ENCODE measurements at places on chromosomes 12 and 14.
A peak's percentile ranks its signal among the peaks of the same experiment; 100 is the strongest.

- peak; percentile 86 for DNase-seq
Measured at GRCh38 chr12:60148109-60148508, 552.3 kb downstream of the SLC16A7 start.

DNA sequence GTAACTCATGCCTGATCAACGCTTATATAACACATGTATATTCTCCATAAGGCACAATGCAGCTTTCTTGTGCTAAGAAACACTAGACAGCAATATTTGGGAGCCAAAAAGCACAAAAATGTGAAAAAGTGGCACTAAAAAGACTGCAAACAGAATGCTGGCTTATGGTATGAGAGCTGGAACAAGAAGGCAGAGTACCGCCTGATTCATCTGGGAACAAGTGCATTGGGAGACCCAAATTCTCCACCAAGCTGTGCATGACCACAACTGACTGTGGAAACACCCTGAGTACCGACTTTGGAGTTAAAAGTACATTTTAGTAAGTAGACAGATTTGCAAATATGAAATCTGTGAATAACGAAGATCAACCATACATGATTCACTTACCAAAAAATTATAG lies 25.1 kb downstream of the E2F7 start:
- DNase-seq: no peak

GRCh38 chr12:19646599-19646998 lies 207.3 kb downstream of the AEBP2 start:
- no peak for DNase-seq

- no peak for DNase-seq
Measured at GRCh38 chr14:90523961-90524875, 127.4 kb downstream of the CALM1 start.

DNA sequence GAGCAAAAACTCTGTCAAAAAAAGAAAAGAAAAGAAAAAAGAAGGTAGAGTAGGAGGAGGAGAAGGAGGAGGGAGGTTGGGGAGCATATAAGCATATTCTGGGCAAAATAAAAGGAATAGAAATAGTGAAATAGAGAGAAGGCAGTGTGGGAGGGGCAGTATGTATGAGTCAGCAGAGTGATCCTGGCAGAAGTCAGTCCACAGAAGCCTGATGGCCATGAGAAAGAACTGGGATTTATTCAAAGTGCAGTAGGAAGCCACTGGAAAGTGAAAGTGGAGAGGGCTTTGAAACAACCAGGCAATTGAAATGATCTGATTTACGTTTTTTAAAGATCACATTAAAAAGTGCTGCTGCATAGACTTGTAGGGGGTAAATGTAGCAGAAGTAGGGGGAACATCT lies 368.6 kb upstream of the USP15 start:
- peak; percentile 1 for DNase-seq

DNA sequence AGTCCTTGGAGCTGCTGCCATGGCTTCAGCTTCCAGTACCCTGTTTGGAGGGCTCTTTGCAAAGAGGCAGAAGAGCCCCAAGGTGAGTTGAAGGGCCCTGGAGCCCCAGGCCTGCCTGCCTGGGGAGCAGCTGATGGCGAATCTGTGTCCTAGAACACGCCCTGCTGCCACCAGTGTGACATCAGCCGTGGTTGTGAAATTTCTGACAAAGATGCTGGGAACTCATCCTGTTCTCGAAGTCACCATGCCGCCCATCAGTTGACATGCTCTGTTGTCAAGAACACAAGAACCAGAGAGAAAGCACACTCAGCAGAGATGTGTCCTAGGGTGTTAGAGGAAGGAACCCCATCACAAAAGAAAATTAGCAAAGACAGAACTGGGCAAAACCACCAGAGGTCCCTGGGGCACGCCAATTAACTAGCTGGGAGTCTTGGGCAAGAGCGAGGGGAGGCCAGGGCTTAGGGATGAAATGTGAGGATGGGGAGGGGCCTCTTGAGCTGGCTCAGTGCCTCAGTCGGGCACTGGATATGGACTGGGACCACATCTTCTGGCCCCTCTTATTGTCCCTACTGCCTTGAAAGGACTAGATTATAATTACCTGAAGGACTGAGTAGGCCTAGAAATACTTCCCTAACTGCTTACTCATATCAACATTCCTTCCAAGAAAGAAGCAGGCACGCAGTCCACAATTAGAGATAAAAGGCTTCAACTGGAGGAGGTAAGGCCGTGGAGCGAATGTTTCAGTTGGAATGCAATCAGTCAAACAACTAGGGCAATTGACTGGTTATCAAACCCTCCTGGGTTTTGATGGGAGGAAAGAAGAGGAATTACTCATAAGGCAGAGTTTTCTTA lies 163.1 kb downstream of the CACNA1C start:
- no peak for DNase-seq

DNA sequence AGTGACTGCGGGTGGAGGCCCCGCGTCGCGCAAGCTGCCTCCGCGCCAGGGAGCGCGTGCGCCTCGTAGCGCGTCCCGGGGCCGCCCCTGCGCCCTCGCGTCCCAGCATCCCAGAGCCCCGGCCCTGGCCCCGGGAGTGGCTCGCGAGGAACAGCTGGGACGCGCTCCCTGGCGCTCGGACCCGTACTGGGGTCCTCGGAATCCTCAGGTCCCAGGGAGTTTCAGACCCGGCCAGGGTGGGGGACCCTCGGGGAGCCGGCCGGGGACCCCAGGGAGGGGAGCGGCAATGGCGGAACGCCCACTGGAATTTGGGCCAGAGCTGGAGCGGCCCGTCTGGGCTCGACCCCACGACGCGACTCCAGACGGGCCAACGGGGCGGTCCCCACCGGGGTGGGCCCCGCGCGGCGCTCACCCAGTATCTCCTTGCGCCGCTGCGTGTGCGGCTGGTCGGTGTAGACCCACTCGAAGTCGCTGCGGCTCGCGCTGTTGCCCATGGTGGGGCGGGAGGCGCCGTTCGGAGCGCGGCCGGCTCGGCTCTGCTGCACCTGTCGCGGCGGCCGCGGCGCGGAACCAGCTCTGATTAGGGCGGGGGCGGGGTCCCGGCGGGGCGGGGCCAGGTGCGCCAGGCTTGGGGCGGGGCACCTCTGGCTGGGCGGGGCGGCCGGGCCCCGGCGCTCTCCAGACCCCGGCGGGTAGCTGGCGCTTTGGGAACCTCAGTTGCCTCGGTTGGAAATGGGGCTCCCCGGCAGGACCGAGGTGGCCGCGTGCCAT lies at the start of gene DEGS2:
Gene DEGS2, minus strand, starts transcription at position 552 of the 771 bp plus-strand sequence. Its CDS starts 58 bp downstream, at position 494.
- DNase-seq: no peak

- peak; percentile 18 for DNase-seq
Measured at GRCh38 chr12:31590642-31591379, at the start of gene DENND5B. Gene DENND5B, minus strand, starts transcription at chr12:31591136. Its CDS starts 304 bp downstream, at chr12:31590832.

GRCh38 chr14:71414631-71415403 lies 507.6 kb downstream of the PCNX1 start:
- no peak for DNase-seq

DNA sequence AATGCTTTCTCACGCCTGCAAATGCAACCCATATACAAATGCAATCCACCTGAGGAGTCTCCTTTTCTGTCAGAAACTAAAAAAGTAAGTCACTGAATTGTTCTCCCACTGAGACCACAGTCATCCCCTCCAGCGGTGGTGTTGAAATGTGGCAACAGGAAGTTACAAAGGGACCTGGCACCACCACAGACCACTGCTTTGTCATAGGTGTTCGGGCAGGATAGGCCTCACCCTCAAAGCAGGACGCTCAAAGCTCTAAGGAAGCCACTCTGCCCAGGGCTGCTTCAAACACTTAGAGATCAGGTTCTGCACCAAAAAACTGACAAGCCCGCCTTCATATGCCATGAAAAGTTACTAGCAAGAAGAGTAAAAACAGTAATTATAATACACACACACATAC lies 11.3 kb downstream of the PHLDA1 start:
- DNase-seq: no peak

DNA sequence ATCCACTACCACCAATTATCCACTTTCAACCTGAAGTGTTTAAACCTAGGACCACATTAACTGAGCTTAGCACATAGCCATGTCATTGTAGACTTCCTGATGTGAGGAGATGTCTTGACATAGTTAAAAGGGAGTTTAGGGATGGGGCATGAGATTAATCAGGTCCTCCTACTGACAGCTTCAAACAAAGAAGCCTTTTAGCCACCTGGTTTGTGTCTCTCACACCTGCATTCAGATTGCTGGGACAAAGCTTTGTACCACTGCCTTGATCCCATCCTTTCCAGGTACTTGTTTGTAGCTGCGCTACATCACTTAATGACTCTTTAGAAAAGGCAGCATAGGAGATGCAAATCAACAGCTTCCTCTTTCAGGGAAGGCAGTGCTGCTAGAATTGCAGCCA lies 340.7 kb upstream of the DDHD1 start:
- DNase-seq: no peak

DNA sequence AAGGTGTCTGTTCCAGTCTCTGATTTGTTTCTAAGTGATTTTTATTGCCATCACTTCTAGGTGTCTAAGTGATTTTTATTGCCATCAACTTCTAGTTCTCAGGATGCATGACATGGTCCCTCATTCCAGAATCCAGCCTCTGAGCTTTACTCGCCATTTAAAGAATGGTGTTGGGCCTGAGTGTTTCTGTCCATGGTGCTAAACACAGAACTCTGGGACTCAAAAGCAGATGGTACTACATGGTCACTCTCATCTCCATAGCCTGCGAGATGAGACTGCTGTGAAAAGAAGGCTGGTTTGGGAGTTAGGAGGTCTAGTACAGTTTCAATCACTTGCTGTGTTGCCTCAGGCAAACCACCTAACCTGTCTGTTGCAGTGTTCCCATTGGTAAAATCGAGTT lies 276.6 kb downstream of the NRXN3 start:
- DNase-seq: no peak

GRCh38 chr14:91394105-91395081 lies 23.2 kb downstream of the CCDC88C start:
- DNase-seq: no peak

- no peak for DNase-seq
Measured at GRCh38 chr12:68865399-68866164, 57.6 kb downstream of the MDM2 start.

- no peak for DNase-seq
Measured at GRCh38 chr14:101069228-101069549, 165.7 kb upstream of the RTL1 start.

GRCh38 chr12:82835217-82835616 lies 148.5 kb downstream of the TMTC2 start:
- no peak for DNase-seq

DNA sequence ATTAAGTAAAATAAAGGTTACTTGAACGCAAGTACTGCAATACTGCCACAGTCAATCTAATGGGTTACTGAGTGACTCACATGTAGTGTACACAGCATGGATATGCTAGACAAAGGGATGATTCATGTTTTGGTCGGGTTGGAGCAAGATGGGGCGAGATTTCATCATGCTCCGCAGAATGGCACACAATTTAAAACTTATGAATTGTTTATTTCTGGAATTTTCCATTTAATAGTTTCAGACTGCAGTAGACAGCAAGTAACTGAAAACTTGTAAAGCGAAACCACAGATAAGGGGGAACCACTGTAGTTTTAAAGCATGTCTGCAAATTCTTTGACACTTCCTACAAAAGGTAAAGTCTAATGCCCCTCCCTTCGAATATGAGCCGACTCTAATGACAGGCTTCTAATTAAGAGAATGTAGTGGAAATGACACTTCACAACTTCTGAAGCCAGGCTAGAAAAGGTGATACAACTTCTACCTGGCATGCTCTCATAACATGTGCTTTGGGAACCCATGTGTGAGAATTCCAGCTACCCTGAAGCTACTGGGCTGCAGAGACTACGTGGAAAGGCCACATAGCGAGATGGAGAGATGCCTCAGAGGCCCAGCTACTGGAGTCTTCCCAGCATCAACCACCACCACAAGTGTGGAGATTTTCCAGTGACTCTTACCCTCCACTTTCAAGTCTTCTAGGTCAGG lies 13.9 kb upstream of the TCP11L2 start:
- peak; percentile 91 for DNase-seq

- no peak for DNase-seq
Measured at GRCh38 chr12:67498991-67499390, 149.6 kb upstream of the DYRK2 start.

DNA sequence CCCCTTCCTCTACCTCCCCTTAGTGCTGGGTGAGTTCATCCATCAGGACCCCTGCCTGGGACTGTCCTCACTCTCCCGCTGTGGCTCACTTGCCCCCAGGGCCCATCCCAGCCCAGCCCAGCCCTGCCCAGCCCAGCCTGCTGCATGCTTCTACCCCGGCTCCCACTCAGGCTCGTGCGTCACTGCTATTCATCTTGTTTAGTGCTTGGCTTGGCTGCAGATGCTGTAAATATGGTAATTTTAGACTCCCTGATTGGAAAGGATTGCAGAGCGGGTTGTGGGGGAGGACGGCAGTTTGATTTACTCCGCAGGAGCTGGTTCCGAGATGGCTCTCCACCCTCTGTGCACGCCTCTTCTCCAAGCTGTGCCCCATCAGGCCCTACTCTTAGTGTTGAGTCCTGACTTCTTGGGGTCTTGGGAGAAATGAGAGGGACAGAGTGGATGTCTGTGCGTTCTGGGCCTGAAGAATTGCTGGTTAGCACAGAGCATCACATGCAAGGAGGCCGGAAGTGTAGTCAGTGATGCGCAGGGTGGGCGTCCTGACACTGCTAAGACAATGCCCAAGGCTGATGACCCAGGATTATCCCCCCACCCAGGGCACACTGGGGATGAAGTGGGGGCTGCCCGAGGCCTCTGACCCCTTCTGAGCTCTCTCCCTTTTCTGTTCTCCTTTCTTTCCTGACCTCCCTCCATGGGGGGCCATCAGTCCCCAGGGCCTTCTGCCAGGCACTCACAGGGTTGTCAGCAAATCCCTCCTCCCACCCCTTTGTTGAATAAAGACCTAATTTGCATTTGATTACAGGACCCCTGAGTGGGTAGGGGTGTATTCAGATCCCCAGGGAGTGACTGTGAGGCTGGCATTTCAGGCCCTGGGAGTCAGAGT lies 244.4 kb downstream of the ZFP36L1 start:
- DNase-seq: peak; percentile 95

GRCh38 chr14:92513966-92514843 lies 624 bp downstream of the RIN3 start:
- DNase-seq: no peak

- DNase-seq: no peak
Measured at GRCh38 chr12:114638790-114639435, 45.1 kb downstream of the TBX3 start.

GRCh38 chr14:85634205-85634604 lies 104.3 kb downstream of the FLRT2 start:
- no peak for DNase-seq

DNA sequence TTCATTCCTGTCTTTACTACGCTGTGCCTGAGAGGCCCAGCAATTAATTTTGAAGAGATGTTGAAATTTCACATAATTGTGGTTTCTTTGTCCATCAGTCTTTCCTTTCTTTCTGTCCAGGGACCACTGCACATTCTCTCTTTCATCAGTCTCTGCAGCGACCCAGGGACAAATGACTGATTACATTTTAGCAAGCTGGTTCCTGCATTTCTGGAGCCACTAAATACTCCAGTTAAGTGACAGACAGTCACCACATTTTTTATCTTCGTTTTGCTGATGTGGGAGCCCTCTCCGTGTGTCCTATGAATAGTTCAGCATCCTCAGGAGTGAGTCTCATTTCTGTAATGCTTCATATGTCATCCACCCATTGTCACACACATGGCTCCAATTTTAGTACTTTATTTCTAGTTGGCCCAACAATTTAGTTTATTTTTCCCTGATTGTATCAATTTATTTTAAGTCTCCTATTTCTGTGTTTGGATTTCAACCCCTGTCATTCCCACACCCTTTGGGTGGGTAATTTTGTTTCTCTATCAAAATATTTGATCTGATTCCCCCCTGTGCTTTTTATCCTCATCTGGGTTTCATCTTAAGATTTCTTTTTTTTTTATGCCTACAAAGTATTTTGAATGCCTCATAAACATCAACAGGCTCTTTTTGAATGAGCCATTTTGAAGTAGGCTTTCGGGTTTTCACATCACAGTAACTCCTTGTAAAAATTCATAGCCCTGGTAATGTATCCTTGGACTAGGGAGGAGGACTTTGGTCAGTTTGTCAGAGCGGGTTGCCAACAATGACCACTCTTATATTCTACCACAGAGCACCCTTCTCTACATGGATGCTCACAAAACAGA lies 1196.5 kb downstream of the GALC start:
- DNase-seq: no peak

All from fibroblast of the conjunctiva (primary cell).